ENCODE measurements at places on chromosomes 2 and 18.

GRCh38 chr18:79735071-79735980 is 55.7 kb downstream of the CTDP1 start:
- no peak for DNase-seq

DNA sequence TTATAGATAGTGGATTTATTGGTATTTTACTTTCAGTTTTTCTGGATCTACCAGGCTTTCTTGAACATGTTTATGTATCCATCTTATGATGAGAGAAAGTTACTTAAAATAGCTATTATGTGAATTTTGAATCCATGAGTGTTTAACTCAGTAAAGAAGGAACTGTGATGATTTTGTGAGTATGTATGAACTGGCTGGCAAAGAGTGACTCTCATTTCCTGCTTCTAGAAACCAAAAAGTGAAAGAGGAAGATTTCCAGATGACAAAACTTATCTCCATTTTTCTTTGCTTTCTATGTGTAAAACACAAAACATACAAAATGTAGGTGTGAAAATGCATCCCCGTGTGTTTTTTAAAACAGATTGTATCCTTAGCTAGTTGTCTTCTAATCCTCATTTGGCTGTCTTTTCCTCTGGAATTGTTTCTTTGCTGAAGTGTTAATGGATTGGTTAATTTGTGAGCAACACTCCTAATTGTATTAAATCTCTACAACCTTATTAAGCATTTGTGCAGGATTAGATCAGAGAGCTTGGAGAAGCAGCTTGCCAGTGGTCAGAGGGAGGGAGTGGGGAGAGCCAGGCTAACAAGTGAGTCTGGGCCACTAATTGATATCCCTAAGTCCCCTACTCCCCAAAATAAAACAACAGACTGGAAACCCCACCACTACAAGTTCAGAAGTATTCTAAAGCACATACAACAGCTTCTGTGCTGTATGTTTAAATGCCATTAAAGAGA is 23.9 kb downstream of the PTPRM start:
- no peak for DNase-seq

DNA sequence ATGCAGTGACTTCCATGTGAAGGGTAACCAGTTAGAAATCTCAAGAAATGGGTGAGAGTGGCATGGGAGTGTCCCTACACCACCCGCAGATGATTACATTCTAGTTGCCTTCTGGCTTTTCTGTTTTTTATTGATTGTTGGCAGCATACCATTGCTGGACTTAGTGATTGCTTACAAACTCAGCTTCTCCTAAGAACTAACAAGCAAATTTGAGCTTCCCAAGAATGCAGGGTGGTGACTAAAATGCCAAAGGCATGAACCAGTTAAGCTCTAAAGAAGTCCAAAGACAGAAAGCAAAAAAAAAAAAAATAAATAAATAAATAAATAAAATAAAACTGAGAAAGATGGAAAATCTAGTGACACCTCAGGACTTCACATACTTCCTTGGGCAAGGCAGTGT is 245.5 kb upstream of the PARD3B start:
- DNase-seq = no peak

- no peak for DNase-seq
These were observed 56.3 kb downstream of the ZAP70 start for GRCh38 chr2:97769711-97770110.

DNA sequence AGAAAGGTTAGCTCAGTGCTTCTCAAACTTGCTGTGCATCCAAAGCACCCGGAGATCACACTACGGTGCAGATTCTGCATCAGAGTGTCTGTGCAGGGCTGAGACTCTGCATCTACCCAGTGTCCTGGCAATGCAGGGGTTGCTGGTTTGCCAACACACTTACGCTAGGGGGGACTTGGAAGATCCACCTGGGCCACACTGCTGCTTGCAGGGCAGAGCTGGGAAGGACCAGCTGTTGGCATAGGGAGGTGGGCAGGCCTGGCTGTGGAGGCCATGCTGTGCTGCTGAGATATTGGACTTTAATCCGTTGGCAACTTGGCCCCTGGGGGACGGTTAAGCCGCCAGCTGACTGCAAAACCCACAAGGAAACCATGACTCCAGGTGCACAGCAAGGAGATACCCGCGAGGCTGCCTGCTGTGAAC is 397.6 kb upstream of the HS6ST1 start:
- no peak for DNase-seq

- no peak for DNase-seq
These were observed 23.8 kb downstream of the EML4 start for GRCh38 chr2:42192652-42193566.

GRCh38 chr2:182890773-182891378 is 24.4 kb upstream of the FRZB start:
- no peak for DNase-seq

- no peak for DNase-seq
These were observed 80.7 kb downstream of the LRATD1 start for GRCh38 chr2:14713248-14713647.

GRCh38 chr2:2567776-2568175 is 236.7 kb upstream of the MYT1L start:
- DNase-seq = no peak
